Activated naive CD4-positive, alpha-beta T cell treated with Interleukin-2 at 50 U/mL for 16 hours (primary cell): ENCODE measurements at places on chromosomes 12 and 14.

DNA sequence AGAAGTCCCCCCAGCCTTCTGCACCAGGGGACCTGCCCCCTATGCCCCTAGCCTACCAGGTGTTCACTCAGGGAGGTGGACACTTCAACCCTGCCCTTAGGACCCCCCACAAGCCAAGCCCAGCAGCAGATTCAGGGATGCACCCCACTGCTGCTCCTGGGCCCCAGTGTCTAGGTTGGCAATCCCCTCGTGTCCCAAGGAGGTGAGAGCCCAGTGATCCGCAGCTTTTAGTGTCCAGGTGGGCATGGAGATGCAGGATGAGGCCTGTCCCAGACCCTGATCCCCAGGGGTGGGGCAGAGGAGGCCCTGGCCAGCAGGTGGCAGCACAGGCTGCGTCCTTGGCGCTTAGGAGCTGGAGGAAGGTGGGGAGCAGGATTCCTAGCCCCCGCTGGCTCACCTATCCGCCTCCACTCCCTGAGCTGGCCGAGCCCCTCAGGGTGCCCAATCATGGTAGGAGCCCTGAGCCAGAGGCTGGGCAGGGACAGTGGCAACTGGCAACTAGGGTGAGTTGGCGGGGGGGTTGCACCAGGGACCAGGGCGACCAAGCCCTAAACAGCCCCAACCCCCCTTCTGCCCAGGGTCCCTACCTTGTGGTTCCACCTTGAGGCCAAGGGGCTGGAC is 4.1 kb downstream of the CKB start:
- peak; percentile 62 for DNase-seq

GRCh38 chr12:128840862-128841468 is 12.3 kb upstream of the GLT1D1 start:
- DNase-seq = no peak

DNA sequence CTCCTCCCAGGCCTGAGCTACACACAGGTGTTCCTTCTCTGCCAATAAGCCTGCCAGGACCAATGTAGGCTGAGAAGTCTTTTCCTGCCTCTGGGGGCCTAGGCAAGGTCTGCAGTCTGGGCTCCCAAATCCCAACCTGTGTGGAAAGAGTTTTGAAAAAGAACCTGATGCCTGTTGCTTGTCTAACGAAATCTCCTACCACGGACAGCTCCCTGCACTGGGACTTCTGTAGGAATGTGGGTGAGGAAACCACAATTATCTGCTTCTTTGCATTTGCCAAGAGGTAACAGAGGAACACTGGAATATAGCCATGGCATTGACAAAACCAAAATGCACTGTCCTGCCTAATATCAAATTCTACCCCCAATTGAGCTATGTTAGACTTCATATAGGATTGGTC is 877.0 kb upstream of the TMEM132C start:
- DNase-seq = no peak

DNA sequence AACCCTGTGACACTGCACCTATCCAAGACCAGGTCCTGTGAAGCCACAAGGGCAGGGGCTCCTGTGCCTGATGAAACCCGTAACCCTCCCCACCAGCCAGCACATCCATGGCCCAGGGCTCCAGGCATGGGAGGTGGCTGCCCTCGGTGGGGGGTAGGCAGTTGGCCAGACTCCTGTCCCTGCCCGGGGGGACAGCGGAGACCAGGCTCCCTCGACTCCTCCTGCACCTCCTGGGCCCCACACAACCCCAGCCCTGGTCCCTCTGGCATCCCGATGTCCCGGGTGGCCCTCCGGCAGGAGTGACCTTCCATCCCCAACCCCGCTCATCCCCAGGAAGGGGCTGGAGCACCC is 11.4 kb downstream of the AKT1 start:
- no peak for DNase-seq

- no peak for DNase-seq
Observed at GRCh38 chr12:96070670-96071279, 35.4 kb upstream of the LTA4H start.

GRCh38 chr12:126027825-126028224 is 962.6 kb downstream of the AACS start:
- no peak for DNase-seq

- no peak for DNase-seq
Observed at GRCh38 chr12:40534828-40535227, 157.4 kb upstream of the CNTN1 start.

GRCh38 chr12:72502546-72502945 is 230.4 kb downstream of the TRHDE start:
- DNase-seq = no peak

DNA sequence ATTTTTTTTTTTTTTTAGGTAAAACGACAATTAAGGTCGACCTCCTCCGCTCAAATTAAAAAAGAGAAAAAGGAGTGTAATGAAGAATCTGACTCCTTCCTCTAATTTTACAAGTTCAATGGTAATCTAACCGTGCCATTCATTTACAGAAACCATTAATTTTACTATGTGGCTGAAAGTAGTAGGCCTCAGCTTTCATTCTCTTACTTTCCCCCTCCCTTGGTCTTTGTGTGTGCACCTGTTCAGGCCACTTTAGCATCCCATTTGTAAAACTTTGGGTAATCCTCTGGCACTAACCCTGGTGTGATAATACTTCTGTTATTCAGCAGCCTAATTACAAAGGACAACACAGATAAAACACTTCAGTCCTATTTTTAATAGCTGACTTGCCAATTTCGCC is 128.1 kb downstream of the ASCL1 start:
- DNase-seq = no peak

- no peak for DNase-seq
Observed at GRCh38 chr14:26200687-26201086, 397.1 kb downstream of the NOVA1 start.

GRCh38 chr12:1517007-1517406 is 77.4 kb downstream of the FBXL14 start:
- no peak for DNase-seq

DNA sequence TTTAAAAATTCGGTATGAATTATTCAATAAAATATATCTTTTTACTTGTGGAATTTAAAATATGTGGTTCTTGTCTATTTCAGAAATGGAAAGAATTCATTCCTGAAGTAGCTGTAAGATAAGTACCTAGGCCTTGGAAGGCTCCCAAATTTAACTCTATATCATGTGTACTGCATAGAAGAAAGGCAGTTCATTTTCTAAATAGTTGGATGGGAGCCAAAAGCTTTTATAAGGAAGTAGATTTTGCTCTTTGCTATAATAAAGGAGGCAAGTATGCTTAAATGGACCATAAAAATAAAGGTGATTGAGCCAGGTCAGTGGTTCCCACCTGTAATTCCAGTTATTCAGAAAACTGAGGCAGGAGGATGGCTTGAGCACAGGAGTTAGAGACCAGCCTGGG is 187.5 kb downstream of the ATXN7L3B start:
- DNase-seq = no peak

DNA sequence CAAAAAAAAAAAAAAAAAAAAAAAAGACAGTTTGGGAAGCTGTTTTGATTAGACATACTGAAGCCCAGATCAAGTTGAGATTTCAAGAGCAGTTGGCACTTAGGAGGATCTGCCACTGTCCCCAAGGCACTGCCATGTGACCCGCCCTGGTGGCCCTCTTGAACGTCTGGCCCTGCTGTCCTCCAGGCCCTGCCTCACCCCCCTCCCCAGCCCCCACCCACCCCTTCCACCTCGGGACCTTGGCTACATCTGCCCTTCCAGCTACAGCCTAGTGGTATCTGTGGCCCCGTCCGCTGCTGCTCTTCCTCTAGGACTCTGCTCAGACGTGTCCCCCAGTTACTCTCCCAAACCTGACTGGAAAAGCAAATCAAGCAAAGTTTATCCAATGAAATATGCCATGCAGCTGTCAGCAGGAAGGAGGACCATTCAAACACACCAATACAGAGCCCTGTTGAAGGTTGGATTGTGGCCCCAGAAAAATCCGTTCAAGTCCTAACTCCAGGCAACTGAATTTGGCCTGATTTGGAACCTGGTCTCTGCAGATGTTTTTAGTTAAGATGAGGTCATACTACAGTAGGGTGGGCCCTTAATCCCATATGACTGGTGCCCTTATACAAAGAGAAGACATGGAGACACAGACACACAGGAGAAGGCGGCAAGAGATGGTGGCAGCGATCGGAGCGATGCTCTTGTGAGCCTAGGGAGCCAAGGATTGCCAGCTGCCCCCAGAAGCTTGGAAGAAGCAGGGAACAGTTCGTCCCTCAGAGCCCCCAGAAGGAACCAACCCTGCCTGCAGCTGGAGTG is 17.7 kb downstream of the SLC25A29 start:
- DNase-seq = no peak

GRCh38 chr12:11769723-11770514 is 120.4 kb downstream of the ETV6 start:
- DNase-seq = no peak

DNA sequence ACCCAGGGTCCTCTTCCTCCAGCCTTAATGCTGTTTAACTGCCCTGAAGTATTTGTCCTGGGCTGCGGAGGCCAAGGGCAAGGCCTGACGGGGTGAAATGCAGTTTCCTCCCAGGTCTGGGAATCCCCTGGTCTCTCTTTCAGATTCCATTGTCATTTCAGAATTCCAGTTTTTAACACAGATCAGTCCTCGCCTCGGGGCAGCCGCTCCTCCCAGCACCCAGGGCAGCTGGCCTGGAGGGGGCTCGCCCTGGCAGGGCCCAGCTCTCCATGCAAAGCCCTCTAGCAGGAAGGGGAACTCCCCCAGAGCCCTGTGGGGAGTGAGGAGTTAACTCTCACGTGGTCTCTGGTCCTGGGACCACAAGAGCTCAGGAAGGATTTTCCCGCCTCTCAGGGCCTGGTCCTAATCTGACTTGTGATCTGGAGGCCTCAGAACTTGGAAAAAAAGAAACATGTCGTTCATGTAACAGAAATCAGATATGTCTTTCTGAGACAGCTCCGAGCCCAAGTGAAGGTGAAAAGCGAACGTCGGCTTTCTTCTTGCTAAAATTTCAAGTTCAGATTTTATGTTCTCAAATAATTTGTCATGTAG is 265.6 kb upstream of the SFSWAP start:
- DNase-seq = no peak

GRCh38 chr12:59030415-59030814 is 110.1 kb upstream of the LRIG3 start:
- DNase-seq = no peak

DNA sequence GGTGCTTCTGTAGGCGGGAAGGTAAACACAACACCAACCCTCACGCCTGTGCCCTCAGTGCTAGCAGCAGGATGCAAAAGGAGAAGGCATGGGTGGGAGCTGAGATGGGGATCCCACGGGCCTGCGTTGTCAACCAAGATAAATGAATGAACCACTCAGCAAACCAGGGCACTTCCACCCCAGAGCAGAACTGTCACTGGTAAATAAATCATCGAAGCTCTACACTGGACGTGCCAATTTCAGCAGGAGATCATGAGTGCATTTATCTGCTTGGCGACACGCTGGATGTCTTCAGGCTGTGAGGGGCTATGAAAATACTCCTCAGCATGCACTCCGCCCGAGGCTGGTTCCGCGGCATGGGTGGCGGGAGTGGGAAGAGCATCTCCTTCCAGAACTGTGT is 33.2 kb downstream of the HSPB8 start:
- DNase-seq = no peak

DNA sequence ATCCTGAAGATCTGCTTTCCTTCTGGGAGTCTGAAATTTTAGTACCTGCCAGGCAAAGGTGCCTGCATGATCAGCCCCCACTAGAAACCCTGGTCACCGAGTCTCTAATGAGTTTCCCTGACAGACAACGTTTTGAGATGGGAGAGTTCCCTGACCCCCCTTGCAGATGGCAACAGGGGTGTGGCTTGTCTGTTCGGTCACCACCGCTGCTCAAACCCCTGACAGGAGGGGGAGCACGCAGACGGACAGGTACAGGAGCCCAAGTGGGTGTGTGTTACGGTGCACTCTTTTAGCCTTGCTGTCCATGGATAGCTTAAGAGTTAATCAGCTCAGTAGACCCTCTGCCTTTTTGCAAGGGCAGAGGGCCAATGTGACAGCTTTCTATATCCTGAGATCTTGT is 19.3 kb upstream of the CDKN3 start:
- DNase-seq = no peak

DNA sequence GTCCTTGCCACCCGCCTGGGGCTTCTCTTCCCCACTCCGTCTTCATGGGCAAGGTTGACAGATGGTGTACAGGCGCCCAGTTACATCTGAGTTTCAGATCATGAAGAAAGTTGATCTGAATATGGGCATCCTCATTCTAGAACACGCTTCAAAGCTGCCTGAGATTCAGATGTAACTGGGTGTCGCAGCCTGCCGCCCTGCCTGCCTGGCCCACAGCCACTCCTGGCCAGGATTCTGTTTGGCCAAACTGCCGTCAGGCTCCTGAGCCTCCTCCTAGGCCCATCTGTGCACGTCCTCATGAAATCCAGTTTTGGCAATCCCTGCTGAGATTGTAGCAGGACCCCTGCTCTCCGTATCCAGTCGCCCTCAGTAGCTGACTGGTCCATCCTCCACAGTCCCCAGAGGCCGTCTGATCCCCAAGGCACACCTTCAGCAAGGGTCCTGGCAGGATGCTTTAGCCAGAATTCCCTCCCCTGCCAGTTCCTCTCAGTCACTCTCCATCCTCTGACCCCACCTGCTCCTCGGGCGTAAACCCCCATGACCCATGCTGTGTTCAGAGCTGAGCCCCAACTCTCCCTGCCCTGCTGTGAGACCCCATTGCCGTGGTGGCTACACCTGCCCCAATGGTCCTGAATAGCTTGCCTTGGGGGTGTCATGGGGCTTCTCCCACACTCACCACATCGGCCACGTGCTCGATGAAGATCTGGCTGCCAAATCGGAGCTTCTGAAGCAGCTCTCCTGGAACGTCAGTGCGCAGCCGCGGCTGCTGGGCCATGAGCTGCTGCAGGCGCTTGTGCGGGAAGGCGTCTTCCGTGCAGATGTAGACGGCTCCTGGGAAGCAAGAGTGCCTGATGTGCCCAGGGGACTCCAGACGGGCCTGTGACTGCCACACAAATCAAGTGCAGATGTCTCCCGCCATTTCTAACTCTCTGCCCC is 12.5 kb downstream of the XRCC3 start:
- no peak for DNase-seq

GRCh38 chr12:100995201-100995600 is 200.6 kb downstream of the ANO4 start:
- DNase-seq = no peak

- DNase-seq = no peak
Observed at GRCh38 chr12:107057071-107057834, 36.1 kb downstream of the CRY1 start.
